Metanephros (tissue), 2 donors: ENCODE measurements at places on chromosomes 4 and X. TPM values are rescaled to one million over a fixed set of nuclear protein-coding genes. Genes with fewer than 3 reads are reported as not detected.

ETFDH gene
- 33.1 TPM for total RNA-seq

RTL9 gene
- 0.18 TPM for total RNA-seq

CLDN34 gene
- total RNA-seq = 0.23 TPM

UVSSA gene
- 14.5 TPM for total RNA-seq

EVC2 gene
- 12.0 TPM for total RNA-seq

GLOD5 gene
- total RNA-seq = 0.76 TPM

HSFX4 gene
- not detected for total RNA-seq

STEEP1 gene
- total RNA-seq = 31.6 TPM

STATH gene
- total RNA-seq = not detected

CSN1S1 gene
- total RNA-seq = not detected

MAGEC1 gene
- total RNA-seq = not detected
